ENCODE measurements at places on chromosomes 5 and 9. TPM values are rescaled to one million over a fixed set of nuclear protein-coding genes. Genes with fewer than 3 reads are reported as not detected.

- no peak for DNase-seq
These were observed 22.0 kb downstream of the HAVCR2 start for GRCh38 chr5:157086751-157087359.

GRCh38 chr9:4299005-4299795, 668 bp downstream of the GLIS3 start:
- DNase-seq, result peak; percentile 55

MYO10 gene
- total RNA-seq, result 38.8 TPM

GRCh38 chr5:116037236-116037822, 5.1 kb downstream of the ARL14EPL start:
- DNase-seq, result no peak

PCDHB12 gene
- 6.2 TPM for total RNA-seq

- no peak for DNase-seq
These were observed 279.7 kb downstream of the NPR3 start for GRCh38 chr5:32990593-32991420.

DNA sequence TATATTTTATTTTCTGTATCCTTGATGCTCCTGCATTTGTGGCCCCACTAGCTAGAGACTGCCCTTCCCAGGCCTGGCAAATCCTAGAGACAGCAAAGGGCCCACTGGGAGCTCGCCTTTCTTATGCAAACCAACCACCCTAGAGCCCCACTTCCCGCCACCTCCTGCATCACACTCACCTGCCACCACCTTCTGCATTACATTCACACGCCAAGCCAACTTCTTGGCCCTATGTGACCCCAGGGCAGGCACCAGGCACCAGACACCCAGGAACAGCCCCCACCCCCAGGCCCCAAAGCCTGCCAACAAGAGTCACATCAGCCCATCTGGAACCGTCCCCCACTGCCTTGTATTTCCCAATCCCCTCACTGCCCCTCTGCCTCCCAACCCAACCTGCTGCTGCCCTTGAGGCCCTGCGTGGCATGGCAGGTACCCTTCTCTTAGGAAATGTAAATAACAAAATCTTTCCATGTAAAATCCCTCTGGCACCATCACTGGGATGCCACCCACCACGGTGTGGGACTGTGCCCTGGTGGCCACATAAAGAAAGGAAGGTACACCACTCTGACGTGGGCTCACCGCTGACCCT, 22.0 kb downstream of the ROR2 start:
- no peak for DNase-seq

GRCh38 chr5:179868541-179868940, 9.9 kb upstream of the MRNIP start:
- no peak for DNase-seq

ZFP37 gene
- total RNA-seq, result 0.31 TPM

PCA3 gene
- not detected for total RNA-seq

DNA sequence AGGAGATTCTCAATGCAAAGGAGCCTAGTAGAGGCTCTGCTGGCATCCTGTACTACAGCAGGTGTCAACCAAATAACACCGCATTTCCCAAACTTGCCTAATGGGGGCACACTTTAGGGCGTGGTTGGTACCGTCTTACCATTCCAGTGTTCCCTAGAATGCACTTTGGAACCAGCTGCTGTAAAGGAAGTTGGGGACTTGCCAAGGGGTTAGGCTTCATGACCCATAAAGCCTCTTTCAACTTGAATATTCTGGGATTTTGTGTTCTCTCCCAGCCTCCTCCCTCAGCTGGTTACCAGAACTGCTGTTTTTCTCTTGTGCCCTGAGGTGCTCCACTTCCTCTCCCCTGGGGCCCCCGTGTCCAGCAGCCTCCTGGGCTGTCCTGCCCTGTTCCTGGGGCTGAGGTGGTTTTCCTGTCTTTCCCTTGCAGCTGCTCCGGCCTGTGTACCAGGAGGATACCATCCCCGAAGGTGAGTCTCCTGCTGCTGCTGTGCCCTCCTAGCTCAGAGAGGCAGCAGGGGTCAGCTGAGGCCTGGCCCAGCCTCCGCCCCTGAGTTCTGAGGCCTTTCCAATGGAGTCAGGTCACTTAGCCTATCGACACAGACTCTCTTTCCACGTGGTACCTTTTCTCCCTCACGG, 44.7 kb downstream of the RGS3 start:
- DNase-seq, result no peak

DNA sequence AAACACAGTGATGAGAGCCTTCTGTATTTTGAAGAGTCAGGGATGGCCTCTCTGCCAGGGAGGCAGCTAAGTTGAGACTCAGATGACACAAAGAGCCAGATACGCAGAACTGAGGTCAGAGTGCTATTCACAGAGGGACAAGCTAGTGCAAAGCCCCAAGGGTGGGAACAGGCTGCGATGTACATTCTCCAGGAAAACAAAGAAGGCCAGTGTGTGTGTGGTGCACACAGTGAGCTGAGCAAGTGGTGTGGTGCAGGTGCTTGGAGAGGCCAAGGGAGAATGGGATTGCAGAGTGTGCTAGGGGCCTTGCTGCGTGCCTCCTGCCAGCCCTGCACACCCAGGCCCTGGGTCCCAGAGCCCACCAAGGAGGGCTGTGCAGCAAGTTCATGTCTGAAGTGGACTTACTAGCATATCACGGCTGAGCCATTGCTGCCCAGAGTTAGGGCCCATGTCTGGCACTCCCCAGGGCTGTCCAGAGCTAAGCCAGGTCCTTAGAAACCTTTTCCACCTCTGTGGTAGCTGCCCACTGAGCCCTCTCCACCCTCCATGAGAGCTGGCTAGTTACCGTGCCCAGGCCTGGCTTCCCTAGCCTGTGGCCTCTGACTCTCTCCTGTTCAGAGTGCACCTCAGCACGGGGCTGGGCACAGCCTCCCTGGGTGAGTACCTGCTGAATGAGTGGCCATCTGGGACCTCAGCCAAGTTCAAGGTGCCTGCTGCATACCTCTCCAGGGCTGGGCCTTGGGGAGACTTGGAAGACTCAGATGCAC, 9.3 kb downstream of the SLC25A48 start:
- DNase-seq, result peak; percentile 39

DNA sequence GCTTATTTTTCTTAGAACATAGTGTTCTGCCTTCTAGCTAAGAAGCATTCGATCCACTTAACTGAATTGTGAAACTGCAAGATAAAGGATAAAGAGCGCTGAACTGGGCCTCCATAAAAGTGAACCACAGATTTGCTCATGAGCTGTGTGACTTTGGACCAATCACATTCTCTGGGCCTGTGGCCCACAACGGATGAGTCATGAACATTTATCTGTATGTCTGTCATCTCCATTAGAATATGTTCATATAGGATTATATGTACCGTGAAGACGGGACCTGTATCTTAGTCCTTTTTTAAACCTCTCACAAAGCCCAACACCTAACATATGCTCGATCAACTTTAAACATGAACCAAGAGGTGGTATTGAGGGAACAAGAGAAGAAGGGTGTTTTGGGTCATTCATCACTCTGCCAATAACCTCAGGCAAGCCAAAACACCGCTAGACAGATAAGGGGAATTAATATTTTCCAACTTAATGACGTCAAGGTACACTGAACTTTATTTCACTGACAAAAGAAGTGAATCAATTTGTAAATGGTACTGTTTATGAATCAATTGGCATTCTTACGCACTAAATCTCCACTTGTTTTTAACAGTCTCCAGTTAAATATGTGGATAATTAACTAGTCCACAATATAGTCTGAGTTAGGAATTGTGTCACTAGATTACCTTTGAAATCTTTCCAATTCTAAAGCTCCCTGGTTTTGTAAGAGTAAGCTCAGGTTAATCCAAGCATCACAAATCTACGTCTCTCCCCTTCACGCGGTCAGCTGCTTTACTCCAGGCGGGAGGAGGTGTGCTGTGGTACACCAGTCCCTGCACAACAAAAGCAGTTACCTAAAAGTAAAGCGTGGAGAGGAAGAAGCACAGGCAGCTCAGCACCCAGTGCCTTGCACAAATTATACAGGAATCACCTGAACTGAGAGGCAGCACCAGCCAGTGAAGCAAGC, 1.6 kb downstream of the TMEM245 start:
- DNase-seq, result peak; percentile 45

DNA sequence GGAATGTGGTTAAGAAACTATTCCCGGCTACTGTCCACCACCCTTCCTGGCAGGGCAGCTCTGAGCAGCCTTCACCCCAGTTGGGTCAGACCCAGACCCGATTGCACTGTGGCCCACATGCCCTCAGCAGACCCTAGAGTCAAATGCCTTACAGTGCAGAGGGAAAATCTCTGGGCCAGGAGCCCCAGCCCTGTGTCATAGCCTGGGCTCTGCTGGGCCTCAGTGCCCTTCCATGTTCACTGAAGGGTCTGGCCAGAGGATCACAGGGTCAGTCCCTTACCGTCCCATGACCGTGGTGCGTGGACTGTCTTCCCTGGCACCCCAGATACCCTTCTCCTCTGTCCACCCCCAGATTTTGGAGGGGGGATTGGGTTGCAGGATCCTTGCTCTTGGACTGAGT, 73.5 kb upstream of the COL5A1 start:
- DNase-seq, result no peak

DNA sequence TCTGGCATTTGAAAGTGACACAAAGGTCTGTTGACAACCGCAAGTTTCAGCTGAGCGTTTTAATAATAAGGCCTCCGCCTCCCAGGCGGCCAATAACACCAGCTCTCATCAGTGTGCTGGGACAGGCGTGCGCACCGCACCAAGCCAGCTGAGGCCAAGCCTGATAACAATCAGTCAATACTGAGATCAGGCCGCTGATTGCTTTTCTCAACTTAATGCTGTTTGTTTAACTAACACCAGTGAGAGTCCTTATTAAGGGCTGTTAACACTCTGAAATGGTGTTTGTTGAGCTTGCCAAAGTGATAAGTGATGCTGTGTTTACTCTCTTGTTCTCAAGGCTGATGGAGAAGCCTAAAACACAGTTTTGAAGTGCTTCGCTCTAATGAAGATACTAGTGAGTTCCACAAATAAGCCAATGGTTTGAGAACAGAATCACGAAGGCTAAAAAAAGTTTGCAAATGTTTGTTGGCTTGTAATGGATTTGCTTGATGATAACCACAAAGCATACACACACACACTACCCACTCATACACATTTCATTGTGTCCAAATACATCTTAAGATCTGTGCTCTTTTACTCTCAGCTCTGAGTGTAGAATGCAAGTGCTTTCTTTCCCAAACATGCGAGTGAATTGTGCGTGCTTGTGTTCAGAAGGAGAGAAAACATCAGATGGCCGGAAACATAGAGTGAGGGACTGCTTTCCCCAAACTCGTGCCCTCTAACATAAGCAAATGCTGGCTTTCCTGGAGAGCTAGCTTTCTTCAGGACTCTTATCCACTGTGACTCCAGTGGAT, 330.4 kb upstream of the KLF4 start:
- no peak for DNase-seq

DNA sequence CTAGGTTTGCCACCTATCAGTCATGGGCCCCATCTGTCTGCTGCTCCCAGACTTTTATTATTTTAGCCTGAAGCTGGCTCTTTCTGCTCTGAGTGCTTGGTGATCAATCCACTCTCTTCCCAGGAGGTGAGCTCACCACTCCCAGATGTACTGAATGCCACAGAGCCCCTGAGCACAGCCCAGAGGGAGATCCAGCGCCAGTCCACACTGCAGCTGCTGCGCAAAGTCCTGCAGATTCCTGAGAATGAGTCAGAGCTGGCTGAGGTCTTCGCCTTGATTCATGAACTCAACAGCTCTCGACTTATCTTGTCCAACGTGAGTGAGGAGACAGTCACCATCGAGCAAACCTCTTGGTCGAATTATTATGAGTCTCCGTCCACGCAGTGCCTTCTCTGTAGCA, 36.0 kb downstream of the HMGXB3 start:
- DNase-seq, result peak; percentile 97

- DNase-seq, result no peak
These were observed 19.9 kb downstream of the IDNK start for GRCh38 chr9:83642793-83643192.

GRCh38 chr5:137705106-137705505, 30.8 kb downstream of the KLHL3 start:
- no peak for DNase-seq

DNA sequence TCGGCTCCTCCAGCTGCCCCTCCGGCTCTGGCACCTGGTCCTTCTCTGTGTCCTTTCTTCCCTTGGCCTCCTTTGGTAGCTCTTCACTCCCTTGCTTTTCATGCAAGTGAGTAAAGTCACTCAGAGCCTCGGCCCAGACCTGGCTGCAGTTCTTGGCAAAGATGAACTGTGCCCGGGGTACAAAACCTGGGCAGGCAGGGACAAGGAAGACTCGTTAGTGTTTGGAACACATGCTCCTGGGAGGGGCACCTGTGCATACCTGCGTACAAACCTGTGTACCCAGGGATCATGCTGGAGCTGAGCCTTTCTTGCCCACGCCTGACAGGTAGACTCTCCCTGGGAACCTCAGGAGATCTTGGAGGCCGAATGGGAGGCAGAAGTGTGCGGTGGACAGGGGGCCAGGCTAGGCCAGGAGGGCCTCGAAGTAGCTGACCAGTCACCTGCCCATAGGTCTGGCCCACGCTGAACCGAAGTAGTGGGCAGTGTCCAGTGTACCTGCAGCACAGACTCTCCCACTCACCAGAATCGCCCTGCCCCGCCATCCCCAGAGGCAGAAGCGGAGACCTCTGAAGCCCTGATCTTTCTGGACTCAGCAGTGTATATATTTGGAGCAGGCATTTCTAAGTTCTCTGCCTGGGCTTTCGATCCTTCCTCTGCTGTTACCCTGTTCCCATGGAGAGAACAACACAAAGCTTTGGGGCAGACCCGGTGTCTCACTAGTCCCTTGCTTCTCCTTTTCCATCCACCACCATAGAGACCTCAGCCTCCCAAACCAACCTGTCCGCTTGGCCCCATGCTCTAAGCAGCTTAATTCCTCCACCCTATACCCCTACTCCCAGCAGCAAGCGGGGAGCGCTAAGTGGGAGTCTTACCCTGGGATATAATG, 41.9 kb upstream of the TESK1 start:
- no peak for DNase-seq
